ENCODE measurements at places on chromosomes 1 and 21. TPM values are rescaled to one million over a fixed set of nuclear protein-coding genes. Genes with fewer than 3 reads are reported as not detected.

GRCh38 chr21:22900490-22900889 is 1902.3 kb downstream of the NCAM2 start:
- no peak for DNase-seq

GRCh38 chr1:55558515-55558914 is 343.4 kb upstream of the USP24 start:
- no peak for DNase-seq

- peak; percentile 54 for DNase-seq
Observed at GRCh38 chr1:172360511-172360910, 60.0 kb upstream of the C1orf105 start.

GRCh38 chr1:172885971-172886370 is 164.8 kb downstream of the TNFSF18 start:
- DNase-seq, result no peak

DNA sequence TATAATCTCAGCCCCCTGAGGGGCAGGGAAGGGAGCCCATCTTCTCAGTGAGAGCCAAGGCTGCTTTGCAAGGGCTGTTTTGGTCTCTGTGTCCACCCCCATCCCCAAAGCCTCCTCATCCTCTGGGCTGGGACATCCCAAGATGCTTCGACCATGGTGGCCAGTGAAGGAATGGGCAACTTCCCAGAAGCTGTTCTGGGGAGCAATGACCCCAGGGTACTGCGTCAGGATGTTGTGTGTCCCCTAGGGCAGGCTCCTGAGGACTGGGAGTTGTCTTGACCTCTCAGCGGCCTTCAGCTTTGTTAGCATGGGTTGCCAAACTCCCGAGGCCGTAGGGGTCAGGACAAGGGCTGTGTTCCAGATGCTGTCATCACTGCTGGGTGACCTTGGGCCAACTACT is 238.4 kb upstream of the POU3F1 start:
- DNase-seq, result no peak

GRCh38 chr1:156148216-156148615 is 5.2 kb upstream of the SEMA4A start:
- no peak for DNase-seq

- DNase-seq, result peak; percentile 97
Observed at GRCh38 chr1:99685516-99686180, 39.7 kb downstream of the PALMD start.

GRCh38 chr1:117346206-117346928 is 20.9 kb upstream of the MAN1A2 start:
- peak; percentile 41 for DNase-seq

- no peak for DNase-seq
Observed at GRCh38 chr1:75745276-75745675, 20.8 kb downstream of the ACADM start.

DNA sequence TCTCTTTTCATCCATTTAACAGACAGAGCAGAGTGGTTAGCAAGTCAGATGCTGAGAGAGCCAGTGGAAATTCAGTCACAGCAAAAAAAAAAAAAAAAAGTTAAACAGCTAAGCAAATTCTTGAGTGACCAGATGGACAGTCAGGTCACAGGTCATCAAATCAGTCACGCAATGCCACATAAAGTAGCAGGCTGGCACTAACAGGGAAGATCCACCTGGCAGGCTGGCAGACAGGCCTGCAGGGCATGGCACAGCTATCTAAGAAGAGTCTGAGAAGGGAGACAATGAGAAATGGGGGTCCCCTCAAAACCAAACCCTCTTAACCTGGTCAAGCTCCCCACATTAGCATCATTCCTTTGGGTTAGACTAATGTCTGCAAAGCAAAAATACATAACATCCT is 371.9 kb downstream of the TTLL7 start:
- no peak for DNase-seq

- DNase-seq, result no peak
Observed at GRCh38 chr1:69246109-69246508, 321.6 kb upstream of the LRRC7 start.

DNA sequence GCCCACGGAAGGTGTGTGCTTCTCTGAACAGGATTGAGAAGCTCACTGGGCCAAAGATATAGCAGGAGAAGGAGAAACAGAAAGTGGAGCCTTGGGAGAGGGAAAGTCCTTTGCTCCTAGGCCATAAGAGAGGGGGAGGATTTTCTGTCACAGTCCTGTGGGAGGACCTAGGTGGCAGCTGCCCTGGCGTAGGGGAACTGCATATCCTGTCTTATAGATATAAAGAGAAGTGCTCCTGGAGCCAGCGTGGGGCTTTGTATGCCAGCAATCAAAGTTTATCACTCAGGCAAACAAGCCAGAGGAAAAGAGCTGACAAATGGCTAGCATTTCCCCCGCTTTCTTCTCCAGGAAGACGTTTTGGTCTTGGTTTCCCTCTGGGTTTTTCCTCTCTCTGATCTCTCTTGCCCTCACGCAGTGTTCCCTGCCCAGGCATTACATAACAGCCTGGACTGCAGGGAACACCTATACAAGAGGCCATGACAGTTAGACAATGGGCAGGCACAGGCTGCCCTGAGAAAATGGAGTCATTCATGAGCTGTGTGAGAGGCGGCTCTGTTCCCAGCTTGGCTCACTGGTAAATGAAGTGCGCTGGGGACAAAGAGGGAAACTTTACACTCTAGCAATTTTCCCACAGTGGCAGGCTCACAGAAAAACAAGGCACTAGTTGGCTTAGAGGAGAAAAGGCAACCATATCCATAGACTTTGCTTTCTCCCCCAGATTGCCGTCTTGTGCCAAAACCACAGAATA is 52.5 kb upstream of the ZNF648 start:
- no peak for DNase-seq

GRCh38 chr1:53377438-53377841 is 49.6 kb upstream of the LRP8 start:
- DNase-seq, result peak; percentile 23

DNA sequence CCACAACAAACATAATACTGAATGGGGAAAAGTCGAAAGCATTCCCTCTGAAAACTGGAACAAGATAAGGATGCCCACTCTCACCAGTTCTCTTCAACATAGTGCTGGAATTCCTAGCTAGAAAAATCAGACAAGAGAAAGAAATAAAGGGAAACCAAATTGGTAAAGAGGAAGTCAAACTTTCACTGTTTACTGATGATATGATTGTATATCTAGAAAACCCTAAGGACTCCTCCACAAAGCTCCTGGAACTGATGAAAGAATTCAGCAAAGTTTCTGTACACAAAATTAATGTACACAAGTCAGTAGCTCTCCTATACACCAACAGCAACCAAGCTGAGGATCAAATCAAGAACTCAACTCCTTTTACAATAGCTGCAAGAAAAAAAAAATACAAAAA is 6.9 kb upstream of the F13B start:
- DNase-seq, result no peak

CELA2A gene
- total RNA-seq, result not detected

S100B gene
- 0.21 TPM for total RNA-seq

FAM151A gene
- total RNA-seq, result 0.21 TPM

EFNA4 gene
- total RNA-seq, result 36.0 TPM

TCHH gene
- not detected for total RNA-seq

TPTE gene
- total RNA-seq, result not detected

Measured in cardiac muscle cell (in vitro differentiated cells and primary cell).